ENCODE measurements at places on chromosomes 2 and 18.

DNA sequence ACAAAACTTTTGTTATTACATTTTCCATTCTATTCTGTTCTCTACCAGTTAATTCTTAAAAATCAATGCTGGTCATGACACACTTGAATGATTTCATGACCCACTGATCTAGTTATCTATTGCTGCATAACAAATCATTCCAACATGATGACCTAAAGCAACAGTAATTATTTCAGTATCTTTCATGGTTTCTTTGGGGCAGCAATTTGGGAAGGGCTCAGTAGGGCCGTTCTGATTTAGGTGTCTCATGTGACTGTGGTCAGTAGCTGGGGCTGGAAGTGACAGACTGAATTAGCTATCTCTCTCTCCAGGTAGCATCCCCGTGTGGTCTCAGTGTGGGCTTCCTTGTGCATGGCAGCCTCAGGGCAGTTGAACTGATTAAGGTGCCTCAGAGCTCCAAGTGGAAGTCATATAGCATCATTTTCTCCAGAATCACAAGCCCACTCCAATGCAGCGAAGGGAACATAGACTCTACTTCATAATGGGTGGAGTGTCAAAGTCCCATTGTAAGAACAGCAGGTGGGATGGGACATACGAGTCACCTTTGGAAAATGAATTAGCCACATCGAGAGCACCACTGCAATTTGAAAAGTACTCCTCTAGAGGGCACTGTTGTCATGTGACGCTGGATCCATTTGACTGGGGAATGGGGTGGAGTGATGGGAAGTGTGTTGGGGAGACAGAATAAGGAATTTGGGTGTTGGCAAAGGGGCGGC is 39.1 kb upstream of the FAM136A start:
- DNase-seq, result peak; percentile 60

DNA sequence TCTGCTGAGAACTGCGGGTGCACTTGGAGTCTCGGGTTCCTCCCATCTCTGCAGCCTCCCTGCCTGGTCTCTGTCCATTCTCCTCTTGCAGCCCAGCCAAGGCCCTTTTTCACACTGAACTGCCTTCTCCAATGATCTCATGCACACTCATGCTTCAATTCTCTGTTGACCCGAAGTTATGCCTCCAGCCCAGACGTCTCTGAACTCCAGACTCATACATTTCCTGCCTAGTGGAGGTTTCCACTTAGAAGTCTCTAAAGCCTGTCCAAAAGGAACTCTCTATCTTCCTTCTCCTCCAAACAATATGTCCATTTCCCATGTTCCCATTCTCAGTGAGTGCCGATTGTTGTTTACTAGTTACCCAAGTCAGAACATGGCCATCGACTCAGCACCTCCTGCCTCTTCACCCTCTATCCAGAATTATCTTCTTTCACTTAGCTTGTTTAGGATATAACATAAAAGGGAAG is 155.2 kb downstream of the IRS1 start:
- DNase-seq, result no peak

GRCh38 chr2:125959047-125959446 is 696.9 kb upstream of the GYPC start:
- no peak for DNase-seq

GRCh38 chr2:148721520-148721931 is 77.0 kb downstream of the EPC2 start:
- no peak for DNase-seq

GRCh38 chr2:241218131-241219029 is 29.9 kb downstream of the ANO7 start:
- DNase-seq, result peak; percentile 59

DNA sequence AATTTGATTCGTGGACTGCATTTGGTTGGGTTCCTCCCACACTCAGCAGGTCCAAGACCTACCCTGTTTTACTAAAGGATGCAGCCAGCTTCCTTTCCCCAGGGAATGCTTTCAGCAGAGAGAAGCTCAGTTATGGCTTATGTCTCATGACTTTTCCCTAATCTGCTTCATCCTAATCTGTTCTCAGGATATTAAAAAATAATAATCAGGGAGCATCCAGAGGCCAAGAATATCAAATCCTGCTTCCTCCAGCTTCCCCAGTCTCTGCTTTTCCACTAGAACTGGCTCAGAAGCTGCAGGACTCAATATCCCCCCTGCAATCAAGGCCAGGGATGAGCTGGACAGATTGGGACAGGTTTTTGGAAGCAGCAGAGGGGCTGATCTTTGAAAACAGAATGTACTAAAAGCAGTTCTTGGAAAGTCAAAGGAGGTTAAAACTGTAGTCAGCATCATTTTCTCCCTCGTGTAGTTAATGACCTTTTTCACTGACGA is 326.9 kb upstream of the TNP1 start:
- no peak for DNase-seq

DNA sequence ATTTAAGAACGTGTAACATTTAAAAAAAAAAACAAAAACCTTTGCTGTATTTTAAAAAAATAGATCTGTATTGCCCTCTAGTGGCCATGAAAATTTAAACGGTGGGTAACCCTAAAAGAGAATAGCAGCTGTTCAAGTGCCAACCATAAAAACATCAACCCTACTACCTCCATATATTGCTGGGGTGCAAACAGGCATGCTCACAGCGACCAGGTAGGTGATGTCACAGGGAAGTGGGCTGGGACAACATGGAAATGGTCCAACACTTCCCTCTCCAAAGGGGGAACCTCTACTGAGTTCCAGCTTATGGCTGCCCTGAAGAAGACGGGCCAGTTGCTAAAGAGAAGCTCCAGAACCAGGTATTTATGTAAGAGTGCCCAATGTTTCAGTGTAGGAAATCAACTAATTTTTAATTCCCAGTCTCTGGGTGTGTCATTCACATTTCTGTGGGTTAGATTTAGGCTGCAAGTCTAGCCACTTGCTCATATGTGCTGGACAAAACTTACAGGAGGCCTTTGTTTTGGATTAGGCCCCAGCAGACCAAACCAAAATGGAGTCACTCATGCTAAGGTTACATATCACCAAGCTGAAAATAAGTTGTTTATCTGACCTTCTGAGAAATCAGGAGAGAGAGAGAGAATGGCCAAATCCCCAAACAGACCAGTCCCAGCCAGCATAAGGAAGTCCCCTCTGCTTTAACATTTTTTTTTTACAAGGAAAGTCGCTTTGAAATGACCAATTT is 54.5 kb downstream of the SKA1 start:
- DNase-seq, result peak; percentile 61

- no peak for DNase-seq
Observed at GRCh38 chr2:170798996-170799395, 17.7 kb upstream of the GAD1 start.

- no peak for DNase-seq
Observed at GRCh38 chr2:49236316-49236715, 82.0 kb upstream of the FSHR start.

DNA sequence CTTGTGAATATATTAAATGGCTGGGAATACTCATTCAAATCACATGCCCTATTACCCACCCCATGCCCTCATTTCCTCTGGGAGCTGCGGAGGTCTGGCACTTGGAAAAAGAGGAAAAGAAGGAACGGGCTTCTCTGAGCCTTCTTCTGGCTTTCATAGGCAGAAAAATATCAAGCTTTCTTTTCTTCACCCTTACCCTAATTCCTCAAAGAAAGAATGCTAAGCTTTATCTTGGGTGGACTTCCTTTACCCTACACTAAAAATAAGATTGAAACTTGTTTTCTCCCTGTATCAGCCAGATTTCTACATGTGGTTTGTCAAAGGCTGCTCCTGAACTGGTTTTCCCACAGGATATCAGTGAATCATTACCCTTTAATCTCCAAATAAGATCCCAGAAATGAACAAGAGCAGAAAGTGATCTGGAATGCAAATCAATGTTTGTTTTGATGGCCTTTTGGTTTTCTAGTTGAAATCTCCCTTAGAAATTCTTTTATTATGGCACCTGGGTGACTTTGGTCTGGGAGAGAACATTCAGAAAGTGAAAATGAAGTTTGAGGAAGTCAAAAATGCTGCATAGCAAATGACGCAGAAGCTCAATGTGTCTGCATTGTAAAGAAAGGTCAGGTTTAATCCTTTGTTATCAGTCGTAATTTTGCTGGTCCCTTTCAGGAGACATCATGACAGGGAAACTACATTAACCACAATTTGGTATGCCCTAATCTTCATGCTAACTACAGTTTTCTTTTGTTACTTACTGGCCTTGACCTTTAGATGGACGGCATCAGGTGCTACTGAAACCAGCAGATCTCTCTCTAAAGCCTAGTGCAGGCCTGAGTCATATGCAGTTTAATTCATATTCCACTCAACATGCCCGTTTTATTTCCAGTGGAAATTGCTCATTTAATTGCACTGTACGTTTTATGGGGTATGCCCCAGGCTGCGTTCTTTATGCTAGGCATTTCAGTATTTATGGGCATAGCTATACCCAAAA is 46.6 kb upstream of the HNRNPA3 start:
- DNase-seq, result peak; percentile 77

DNA sequence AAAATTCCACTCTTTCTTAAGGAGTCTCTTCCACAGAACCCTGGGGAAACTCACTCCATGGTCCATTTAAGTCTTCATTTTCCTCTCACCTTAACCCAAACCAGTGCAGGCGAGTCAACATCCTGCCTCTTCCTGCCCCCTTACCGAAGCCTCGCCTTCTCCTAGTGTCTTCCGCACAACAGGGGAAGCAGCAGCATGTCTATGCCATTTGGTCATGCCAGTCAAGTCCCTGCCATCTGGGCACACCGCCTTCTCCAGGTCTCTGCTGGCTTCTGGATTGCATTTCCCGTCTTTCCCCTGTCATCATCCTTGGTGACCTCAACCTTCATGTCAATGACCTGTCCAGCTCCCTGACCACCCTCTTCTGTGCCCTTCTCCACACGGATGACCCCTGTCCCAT is 77.3 kb upstream of the FZD7 start:
- no peak for DNase-seq

DNA sequence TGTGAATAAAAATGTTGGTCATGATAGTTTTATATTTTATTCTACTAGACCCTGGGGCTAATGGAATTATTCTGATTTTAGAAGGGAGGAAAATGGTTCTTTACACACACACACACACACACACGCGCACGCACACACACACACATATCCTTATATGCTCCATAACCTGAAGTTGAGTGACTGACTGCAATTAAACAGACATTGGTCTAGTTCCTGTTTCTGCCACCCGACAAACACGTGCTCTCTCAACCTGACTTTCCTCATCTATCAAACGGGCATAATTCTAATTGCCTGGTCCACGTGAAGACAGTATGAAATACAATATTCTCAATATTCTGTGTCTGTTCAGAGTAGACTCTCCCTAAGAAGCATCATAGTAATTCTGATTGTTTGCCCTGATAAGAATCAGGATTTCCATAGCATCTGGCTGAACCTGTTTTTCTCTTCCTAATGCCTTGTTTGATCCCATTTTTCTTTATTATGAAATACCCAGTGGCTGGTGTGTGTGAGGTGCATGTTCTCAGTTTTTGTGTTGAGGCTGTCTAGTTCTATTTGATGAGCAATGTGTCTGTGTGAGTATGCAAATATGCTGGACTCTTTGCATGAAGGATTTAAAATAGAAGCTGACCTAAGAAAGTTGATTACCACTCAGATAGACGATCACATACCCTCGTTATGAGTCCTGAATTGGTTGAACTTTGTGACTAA is 51.0 kb downstream of the SETBP1 start:
- DNase-seq, result no peak

DNA sequence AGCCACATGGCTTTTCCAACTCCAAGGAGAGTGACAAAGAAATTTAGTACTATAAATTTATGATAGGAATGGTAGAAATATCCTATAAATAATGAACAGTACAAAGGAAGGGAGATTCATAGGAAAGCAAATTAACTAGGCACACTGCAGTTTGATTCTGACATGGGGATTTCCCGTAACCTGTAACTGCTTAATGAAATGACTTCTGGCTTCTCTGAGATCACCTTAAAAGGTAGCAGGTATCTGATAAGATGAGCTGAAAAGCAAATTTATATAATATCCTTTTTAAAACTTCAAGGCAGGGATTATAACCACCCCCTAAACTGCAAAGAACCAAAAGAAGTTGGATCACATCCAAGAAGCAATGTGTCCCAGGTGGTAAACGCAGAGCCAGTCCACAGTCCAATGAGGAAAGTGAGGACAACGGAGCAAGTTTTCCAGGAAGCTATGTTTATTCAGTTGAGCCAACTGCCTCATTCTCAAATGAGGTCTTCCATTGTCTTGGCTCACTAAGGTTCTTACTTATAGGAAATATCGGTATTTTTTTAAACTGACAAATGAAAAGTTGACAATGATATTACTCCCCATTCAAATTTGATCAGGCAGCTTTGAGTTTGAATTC is 43.0 kb downstream of the WIPF1 start:
- DNase-seq, result no peak

- DNase-seq, result no peak
Observed at GRCh38 chr2:44522846-44523245, 161.1 kb downstream of the CAMKMT start.
